ENCODE measurements at places on chromosomes 11 and 22.

GRCh38 chr11:122030286-122030685 is 85.7 kb downstream of the BLID start:
- no peak for DNase-seq

GRCh38 chr11:128825050-128825784 is 41.9 kb downstream of the KCNJ1 start:
- no peak for DNase-seq

GRCh38 chr11:33867996-33868646 is 23.8 kb downstream of the LMO2 start:
- DNase-seq = no peak

- no peak for DNase-seq
Observed at GRCh38 chr11:128458321-128458720, 129.0 kb downstream of the ETS1 start.

GRCh38 chr22:30502911-30503310 is 2.6 kb downstream of the SEC14L4 start:
- DNase-seq = no peak

- DNase-seq = no peak
Observed at GRCh38 chr11:108959105-108959761, 294.4 kb downstream of the DDX10 start.

DNA sequence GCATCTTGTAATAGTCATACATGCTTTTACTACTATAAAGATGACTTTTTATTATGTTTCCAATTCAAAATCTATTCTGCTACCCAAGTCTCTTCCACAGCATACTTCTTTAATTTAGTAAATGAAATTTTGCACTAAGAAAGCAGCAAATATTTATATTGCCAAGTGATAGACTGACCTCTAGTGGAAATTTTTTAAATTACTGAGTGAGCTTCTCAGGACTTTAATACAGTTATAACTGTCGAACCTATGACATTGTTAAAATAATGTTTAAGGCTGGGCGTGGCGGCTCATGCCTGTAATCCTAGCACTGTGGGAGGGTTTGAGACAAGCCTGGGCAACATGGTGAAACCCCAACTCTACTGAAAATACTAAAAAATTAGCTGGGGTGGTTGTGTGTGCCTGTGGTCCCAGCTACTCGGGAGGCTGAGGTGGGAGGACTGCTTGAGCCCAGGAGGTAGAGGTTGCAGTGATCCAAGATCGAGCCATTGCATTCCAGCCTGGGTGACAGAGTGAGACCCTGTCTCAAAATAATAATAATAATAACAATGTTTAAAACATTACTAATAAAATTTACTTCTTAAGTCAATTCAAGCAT is 27.3 kb downstream of the STK33 start:
- no peak for DNase-seq

GRCh38 chr11:69657456-69657910 is 16.5 kb downstream of the CCND1 start:
- no peak for DNase-seq

Data from stimulated activated CD8-positive, alpha-beta memory T cell treated with anti-CD3 and anti-CD28 coated beads, Interleukin-15, amount 100 ng/mL, for 24 hours (primary cell).